ENCODE measurements at places on chromosomes 4 and X. TPM values are rescaled to one million over a fixed set of nuclear protein-coding genes. Genes with fewer than 3 reads are reported as not detected.

- H3K36me3 ChIP-seq = no peaks in the 10 kb centered on the region
- no peak overlapping the region for H3K27ac ChIP-seq
- no peak for DNase-seq
- H3K4me3 ChIP-seq = no peak overlapping the region
- H3K4me1 ChIP-seq = no peaks in the 10 kb centered on the region
Measured at GRCh38 chr4:27861381-27861787, 1000.7 kb downstream of the STIM2 start.

GRCh38 chr4:58602731-58603359 is 1492.7 kb upstream of the IGFBP7 start:
- H3K27me3 ChIP-seq = no peaks in the 10 kb centered on the region
- no peak overlapping the region for H3K4me3 ChIP-seq
- H3K36me3 ChIP-seq = no peaks in the 10 kb centered on the region
- no peak overlapping the region for H3K27ac ChIP-seq
- no peaks in the 10 kb centered on the region for H3K4me1 ChIP-seq
- DNase-seq = no peak

- H3K27ac ChIP-seq = no peak overlapping the region
- H3K4me3 ChIP-seq = no peak overlapping the region
- no peaks in the 10 kb centered on the region for H3K4me1 ChIP-seq
- DNase-seq = no peak
- H3K36me3 ChIP-seq = no peaks in the 10 kb centered on the region
- H3K27me3 ChIP-seq = no peaks in the 10 kb centered on the region
Measured at GRCh38 chr4:95107004-95107403, 349.2 kb downstream of the BMPR1B start.

DNA sequence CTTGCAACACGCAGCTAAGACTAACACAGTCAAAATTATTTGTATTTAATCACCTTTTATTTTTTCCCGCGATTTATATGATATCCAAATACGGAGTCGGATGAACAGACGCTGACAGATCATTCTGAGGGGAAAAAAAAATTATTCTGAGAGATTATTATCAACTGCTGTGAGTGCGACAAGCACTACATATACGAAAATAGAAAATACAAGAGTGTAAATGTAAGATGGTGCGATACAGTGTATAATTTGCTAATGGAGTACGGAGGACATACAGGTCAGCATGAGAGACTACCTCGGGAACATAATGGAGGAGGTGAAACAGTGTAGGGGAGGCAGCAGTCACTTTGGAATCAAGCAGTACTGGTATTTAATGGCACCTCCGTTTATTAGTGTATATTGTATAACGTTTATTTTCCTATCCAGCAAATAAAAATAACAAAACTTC is 2.8 kb upstream of the LIN54 start:
- peak overlapping the region; percentile 84 for H3K4me3 ChIP-seq
- peaks cover 43% of the 10 kb centered on the region for H3K4me1 ChIP-seq
- no peak for DNase-seq

GRCh38 chr4:105934386-105934785 is 39.1 kb downstream of the NPNT start:
- DNase-seq = no peak
- H3K36me3 ChIP-seq = no peaks in the 10 kb centered on the region
- no peak overlapping the region for H3K27ac ChIP-seq

DNA sequence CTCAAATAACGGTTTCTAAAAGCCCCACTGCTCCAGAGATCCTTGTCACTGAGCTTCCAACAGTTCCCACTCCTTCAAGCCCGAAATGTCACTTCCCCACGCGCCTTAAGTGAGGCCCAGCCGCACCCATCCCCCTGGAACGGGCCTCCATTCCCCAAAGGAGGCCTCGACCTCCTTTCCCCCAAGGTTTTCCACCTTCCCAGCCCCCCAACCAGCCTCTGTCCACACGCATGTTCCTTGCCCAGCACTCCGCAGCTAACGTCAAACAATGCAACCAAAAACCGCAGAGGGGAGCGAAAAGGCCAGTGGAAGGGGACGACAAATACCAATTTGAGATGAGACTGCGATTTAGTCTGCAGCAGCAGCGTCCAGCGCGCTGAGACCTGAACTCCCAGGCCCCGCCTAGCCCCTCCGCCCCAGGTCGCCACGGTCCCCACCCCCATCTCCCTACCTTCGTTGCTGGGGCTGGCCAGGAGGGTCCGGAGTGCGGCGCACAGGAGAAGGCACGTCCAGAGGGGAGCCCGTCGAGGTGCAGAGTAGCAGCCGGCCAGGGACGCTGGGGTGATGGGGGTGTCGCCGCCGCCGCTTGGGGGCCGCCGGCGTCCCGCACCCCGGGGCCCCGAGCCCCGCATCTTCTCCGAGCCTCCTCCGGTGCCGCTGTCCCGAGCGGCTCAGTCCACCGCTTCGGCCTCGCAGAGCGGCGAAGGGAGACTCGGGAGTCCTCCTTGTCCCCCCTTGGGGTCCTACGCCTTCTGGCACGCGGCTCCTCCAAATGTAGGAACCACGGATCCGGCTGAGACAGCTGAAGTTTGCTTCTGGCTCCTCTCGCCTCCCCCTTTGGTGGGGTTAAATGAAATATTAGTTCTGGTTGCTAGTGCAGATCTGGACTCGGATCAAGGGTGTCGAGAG is 924 bp downstream of the EPHA5 start:
- H3K4me1 ChIP-seq = peaks cover 37% of the 10 kb centered on the region
- no peak overlapping the region for H3K27ac ChIP-seq
- DNase-seq = no peak
- H3K4me3 ChIP-seq = peak overlapping the region; percentile 51

DNA sequence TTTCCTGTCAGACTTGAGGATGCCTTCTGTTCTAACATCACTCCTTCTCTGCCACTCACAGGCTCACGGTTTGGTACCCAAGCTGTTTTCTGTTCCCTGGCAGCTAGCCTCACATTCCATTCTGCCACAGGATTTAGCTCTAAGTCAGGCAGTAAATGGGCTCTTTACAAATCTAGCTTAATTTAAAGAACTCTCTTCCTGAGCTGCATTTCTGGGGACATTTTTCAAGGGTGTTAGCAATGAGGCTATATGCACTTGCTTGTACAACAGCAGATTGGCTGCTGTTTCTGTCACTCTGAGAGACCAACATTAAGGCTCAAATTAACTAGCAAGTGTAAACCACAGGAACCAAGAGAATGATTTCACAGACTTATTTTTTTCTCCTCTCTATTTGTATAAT is 337.8 kb upstream of the NOCT start:
- no peak overlapping the region for H3K27ac ChIP-seq
- H3K27me3 ChIP-seq = no peaks in the 10 kb centered on the region
- DNase-seq = no peak
- H3K36me3 ChIP-seq = no peaks in the 10 kb centered on the region
- no peak overlapping the region for H3K4me3 ChIP-seq

GRCh38 chr4:1012034-1012739 is 761 bp downstream of the FGFRL1 start:
- peak overlapping the region; percentile 72 for H3K4me3 ChIP-seq
- no peaks in the 10 kb centered on the region for H3K36me3 ChIP-seq
- H3K4me1 ChIP-seq = peaks cover 55% of the 10 kb centered on the region

DNA sequence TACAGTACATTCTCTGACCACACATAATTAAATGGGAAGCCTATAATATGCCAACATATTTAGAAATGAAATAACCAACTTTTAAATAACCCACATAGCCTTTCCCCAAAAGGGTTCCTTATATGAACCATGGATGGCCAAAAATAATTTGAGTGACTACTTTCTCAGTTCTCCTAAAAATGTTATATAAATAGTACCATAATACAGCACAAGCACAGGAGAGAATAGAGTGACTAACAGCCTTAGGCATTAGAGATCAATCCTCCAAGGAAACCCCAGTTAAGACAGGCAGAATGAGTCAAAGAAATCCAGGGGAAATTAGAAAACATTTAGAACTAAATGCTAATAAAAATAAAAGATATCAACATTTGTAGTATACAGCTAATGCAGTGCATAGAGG is 50.2 kb downstream of the ANKRD17 start:
- peaks cover 5% of the 10 kb centered on the region for H3K4me1 ChIP-seq
- H3K36me3 ChIP-seq = no peaks in the 10 kb centered on the region
- no peaks in the 10 kb centered on the region for H3K27me3 ChIP-seq
- H3K27ac ChIP-seq = no peak overlapping the region

- peak; percentile 60 for DNase-seq
- no peaks in the 10 kb centered on the region for H3K4me1 ChIP-seq
- no peak overlapping the region for H3K4me3 ChIP-seq
- no peaks in the 10 kb centered on the region for H3K27me3 ChIP-seq
Measured at GRCh38 chr4:152211936-152212653, 323.8 kb downstream of the FBXW7 start.

- no peak overlapping the region for H3K27ac ChIP-seq
- no peak for DNase-seq
Measured at GRCh38 chr4:63578383-63578782, 830.9 kb downstream of the TECRL start.

GRCh38 chrX:26414534-26414933 is 198.6 kb downstream of the MAGEB5 start:
- no peaks in the 10 kb centered on the region for H3K36me3 ChIP-seq
- no peak overlapping the region for H3K4me3 ChIP-seq
- no peaks in the 10 kb centered on the region for H3K27me3 ChIP-seq
- no peaks in the 10 kb centered on the region for H3K4me1 ChIP-seq
- DNase-seq = no peak

DNA sequence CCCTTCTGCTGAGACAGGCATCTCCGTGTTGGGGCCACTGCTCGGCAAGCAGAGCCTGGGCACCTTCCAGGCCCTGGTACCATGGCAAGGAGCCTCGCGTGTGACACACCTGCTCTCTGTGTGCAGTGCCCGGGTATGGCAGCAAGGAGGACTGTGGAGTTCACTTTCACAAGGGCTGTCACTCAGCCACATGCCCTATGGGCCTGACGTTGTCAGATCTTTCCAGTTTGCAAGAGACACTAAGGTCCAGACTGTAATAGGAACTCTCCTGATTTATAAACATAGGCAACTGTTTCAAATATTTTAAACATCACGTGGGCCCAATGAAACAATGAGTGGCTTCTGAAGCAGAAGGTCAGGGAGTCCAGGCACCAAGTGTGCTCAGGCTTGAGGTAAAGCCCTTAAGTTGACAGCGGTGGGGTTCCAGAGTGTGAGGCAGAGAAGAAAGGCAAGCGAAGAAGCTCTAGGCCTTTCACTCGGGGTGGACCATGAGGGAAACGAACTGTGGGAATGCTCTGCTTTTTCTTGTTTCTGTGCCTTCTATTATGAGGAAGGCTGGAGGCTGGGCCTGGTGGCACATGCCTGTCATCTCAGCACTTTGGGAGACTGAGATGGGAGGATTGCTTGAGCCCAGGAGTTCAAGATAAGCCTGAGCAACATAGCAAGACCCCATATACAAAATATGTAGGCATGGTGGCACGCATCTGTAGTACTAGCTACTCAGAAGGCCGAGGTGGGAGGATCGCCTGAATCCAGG is 108.6 kb upstream of the TRIM2 start:
- no peak overlapping the region for H3K27ac ChIP-seq
- H3K4me1 ChIP-seq = peaks cover 10% of the 10 kb centered on the region
- no peak overlapping the region for H3K4me3 ChIP-seq
- no peaks in the 10 kb centered on the region for H3K36me3 ChIP-seq
- no peak for DNase-seq

Gene CLDN34
- total RNA-seq = not detected

Gene MAGEA10
- total RNA-seq = not detected

Gene CHRNA9
- total RNA-seq = 0.11 TPM

Gene QRFPR
- not detected for total RNA-seq

Gene CABS1
- total RNA-seq = not detected

Gene BEX3
- total RNA-seq = 119 TPM

Gene GC
- not detected for total RNA-seq

Gene TRMT2B
- 15.9 TPM for total RNA-seq

Gene C4orf33
- total RNA-seq = 5.0 TPM

All from esophagus muscularis mucosa (tissue), 4 donors.